ENCODE measurements at places on chromosomes 16 and 17.

GRCh38 chr17:48054238-48055185, 6.4 kb downstream of the NFE2L1 start:
- DNase-seq, result no peak

GRCh38 chr17:15890279-15890892, 54.5 kb upstream of the ADORA2B start:
- DNase-seq, result no peak

DNA sequence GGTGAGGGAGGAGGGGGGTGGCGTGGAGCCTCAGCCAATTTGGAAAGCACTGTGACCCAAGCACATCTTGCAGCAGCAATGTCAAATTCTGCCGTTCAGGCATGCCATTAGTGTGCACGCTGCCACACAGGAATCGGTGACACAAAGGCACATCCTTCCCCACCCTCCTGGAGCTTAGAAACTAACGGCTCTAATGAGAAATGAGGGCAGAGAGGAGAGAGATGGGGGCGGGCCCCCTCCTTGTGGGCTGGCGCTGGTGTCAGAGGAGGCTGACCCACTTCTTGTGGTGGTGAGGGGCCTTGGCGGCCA, 94.8 kb downstream of the RTN4RL1 start:
- no peak for DNase-seq

DNA sequence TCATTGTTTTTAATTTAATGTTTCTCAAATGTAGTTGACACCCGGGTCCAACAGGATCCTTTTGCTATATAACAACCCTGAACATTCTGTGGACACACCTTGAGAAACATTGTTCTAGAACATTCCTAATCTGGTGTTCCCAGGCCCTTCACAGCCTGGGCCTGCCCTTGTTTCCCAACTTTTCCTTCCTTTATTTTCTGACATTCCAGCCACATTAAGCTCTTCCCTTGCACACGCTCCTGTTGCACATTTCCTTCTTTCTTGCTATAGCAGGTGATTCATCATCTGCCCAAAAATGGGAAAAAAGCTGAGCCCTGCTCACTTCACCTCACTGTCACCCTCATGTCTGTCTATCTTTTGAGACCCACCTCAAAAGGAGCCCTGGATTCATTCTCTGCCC, 67.9 kb upstream of the MARCHF10 start:
- DNase-seq, result no peak

- no peak for DNase-seq
Observed at GRCh38 chr17:7315570-7316235, 543 bp upstream of the GPS2 start.

GRCh38 chr16:24989494-24989893, 25.7 kb downstream of the ARHGAP17 start:
- DNase-seq, result no peak

- no peak for DNase-seq
Observed at GRCh38 chr17:51427856-51428255, 167.5 kb downstream of the UTP18 start.

DNA sequence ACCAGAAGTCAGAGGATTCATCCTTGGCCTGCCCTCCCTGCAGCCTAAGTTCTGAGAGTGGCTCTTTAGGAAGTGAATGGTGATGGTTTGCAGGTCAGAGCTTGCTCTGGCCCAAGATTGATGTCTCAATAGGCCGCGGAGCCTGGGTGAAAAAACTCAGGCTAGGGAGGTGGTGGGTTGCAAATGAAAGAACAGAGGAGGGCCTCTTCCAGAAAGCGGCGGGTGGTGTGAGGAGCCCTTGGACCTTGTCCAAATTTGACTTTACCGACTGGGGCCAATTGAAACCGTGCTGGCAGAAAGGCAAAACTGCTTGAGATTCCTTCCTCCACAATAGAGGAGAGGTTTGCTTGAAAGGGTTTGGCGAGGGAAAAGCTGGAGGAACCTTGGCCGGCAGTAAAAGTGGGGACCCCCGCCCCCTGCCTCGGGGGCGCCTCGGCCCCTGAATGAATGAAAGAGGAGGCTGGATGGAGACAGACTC, 331.3 kb downstream of the SEC14L1 start:
- no peak for DNase-seq

DNA sequence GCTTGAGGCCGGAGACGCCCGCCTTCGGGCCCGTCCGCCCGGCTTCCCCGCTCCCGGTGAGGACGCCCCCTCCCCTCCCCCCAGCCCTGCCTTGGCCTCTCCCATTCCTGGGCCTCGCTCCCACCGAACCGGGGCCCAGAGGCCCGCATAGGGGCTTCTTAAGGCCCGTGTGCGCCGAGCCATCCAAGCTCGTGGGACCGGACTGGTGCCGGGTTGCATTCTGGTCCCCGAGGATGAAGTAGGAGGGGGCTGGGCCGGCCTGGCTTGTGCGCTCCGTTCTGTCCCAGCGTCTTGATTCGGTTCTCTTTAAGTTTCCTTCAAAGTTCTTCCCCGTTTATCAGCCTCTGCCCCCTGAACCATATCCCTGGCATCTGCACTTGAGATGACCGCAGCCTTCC, 488 bp downstream of the SENP3 start:
- no peak for DNase-seq

DNA sequence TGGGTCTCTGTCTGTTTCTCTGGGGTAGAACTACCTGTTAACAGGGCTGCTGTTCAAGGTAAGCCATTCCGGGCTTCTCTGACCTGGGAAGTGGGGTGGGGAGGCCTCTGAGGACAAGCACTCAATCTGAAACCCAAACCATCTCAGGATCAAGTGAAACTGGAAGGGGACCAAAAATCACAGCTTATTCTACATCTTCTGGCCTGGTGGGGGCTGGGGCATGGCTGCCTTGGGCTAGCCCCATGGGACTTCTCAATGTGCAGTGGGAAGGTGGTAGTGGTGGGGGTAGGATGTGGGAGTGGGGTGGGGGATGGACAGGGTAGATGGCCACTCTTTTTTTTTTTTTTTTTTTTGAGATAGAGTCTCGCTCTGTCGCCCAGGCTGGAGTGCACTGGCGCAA, 5.5 kb downstream of the FLOT2 start:
- no peak for DNase-seq

- no peak for DNase-seq
Observed at GRCh38 chr16:10970065-10970464, 25.7 kb downstream of the CLEC16A start.

GRCh38 chr16:68553186-68553585, 14.1 kb downstream of the ZFP90 start:
- DNase-seq, result no peak

DNA sequence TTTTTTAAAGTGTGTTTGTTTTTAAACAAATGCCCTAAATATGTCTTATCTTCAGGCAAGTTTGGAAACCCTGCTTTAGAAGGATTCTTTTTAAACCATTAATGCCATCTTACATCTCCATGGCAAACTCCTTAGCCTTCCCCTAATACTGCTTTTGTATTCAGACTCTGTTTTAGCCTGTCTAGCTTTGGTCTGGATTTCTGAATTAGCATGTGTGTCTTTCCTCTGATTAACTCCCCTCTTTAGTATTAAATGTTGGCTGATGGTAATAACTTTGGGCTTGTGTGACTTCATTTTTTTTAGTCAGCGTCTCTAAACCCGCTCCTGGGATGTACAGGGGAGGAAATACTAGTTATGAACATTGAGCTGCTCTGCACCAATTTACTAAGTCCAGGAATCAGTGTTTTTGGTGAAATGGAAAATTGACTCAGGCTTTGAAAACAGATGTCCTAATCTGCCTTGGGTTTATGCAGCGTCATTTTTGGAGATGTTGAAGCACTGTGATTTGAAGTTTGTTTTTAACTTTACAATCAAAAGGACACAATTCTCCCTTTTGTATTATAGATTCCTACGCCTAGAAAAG, 22.2 kb downstream of the WIPF2 start:
- DNase-seq, result no peak

GRCh38 chr17:68803164-68803929, 151.8 kb downstream of the ABCA8 start:
- DNase-seq, result no peak

- DNase-seq, result no peak
Observed at GRCh38 chr16:87954361-87954760, 3.1 kb downstream of the BANP start.

GRCh38 chr17:34442387-34443111, 79.5 kb upstream of the CCL1 start:
- DNase-seq, result no peak

GRCh38 chr17:79400989-79401703, 209.7 kb downstream of the RBFOX3 start:
- DNase-seq, result peak; percentile 70

DNA sequence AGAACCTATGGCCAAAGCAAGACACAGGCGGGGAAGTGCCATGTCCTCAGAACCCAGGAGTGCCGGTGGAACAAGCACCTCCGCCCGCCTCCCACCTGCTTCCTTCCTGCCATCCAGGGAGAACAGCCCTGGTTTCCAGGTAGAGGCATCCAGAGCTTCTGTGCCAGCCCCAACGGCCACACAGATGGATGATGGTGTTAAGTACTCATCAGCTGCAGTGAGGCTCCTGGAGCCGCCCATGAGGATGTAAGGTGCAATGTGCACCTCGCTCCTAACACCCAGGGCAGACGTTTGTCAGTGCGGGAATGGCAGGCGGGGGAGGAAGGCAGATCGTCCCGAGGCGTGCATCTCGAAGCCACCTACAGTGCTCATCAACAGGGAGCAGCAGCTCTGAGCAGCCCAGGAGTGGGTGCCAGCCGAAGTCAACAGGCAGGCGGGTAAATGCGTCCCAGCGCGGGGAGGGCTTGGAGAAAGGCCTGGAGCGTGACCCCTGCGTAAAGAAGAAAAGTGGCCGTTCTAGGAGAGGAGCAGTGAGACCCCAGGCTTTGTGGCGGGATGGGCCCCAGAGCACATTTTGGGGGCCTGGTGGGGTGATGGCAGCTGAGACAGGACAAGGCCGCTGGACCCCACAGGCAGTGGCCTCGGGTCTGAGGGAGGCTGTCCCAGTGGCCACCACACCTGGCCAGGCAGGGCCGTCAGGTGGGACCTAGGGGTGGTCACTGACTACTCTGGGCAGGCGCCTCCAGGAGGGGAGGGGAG, 46.1 kb upstream of the ACSF3 start:
- no peak for DNase-seq

GRCh38 chr17:81544281-81544974, 7.7 kb downstream of the FAAP100 start:
- DNase-seq, result no peak

GRCh38 chr16:66337463-66338188, 28.9 kb upstream of the CDH5 start:
- no peak for DNase-seq

DNA sequence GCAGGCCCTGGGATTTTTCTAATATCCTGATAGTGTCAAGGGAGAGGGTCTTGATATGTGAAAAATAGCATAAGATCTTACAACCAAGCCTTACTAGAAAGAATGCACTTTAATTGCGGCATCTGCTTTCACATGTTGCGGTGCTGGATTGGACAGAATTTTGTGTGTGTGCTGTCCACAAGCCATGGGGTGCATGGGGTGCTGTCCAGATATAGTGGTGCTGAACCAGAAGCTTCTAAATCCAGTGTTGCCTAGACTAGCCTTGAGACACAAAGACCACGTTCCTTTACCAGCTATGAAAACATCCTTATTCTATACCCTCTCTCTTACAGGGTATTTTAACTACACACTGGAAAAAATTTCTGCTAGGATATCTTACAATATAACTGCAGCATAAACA, 244.0 kb downstream of the TMEM114 start:
- no peak for DNase-seq

Measured in LoVo (cell line).